ENCODE measurements at places on chromosomes 7 and 10. TPM values are rescaled to one million over a fixed set of nuclear protein-coding genes. Genes with fewer than 3 reads are reported as not detected.

BAIAP2L1 gene
- total RNA-seq: 37.5 TPM

SFRP4 gene
- 0.24 TPM for total RNA-seq

MYO1G gene
- total RNA-seq: 0.48 TPM

NKX2-3 gene
- total RNA-seq: not detected

CTAGE4 gene
- total RNA-seq: 23.3 TPM

FEZF1 gene
- 20.0 TPM for total RNA-seq

ARHGEF35 gene
- total RNA-seq: 39.2 TPM

CFAP46 gene
- 3.3 TPM for total RNA-seq

RNF32 gene
- total RNA-seq: 1.3 TPM

LRRC18 gene
- not detected for total RNA-seq

DNTT gene
- total RNA-seq: not detected

- H3K36me3 ChIP-seq: peaks cover 18% of the 10 kb centered on the region
- no peak overlapping the region for H3K4me3 ChIP-seq
- H3K4me1 ChIP-seq: no peaks in the 10 kb centered on the region
- H3K27ac ChIP-seq: no peak overlapping the region
- no peak for DNase-seq
Observed at GRCh38 chr10:31574577-31574976, 255.6 kb downstream of the ZEB1 start.

DNA sequence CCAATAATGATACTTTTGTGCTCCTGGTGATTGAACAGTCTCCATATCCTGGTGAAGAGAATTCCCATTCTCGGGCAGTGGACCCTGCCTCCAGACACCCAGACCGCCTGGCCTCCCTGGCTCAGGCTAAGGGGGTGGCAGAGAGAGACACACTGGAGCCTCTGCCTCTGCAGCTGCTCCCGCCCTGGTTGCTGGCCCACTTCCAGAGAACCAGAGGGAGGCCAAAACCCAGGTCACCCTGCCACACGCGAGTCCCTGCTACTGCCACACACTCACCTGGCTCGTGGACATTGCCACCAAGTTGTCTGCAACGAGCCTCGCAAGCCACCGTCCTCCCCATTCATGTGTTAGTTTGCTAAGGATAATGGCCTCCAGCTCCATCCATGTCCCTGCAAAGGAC, 221.8 kb downstream of the HPSE2 start:
- no peaks in the 10 kb centered on the region for H3K27me3 ChIP-seq
- no peak overlapping the region for H3K27ac ChIP-seq
- DNase-seq: no peak
- no peak overlapping the region for H3K4me3 ChIP-seq
- H3K4me1 ChIP-seq: peaks cover 12% of the 10 kb centered on the region

- peak overlapping the region; percentile 83 for H3K27ac ChIP-seq
- no peaks in the 10 kb centered on the region for H3K27me3 ChIP-seq
- H3K4me3 ChIP-seq: peak overlapping the region; percentile 93
- DNase-seq: no peak
- peaks cover 36% of the 10 kb centered on the region for H3K4me1 ChIP-seq
Observed at GRCh38 chr10:102450124-102450373, 1.3 kb downstream of the C10orf95 start.

GRCh38 chr7:51014811-51015210, 232.1 kb upstream of the GRB10 start:
- no peak overlapping the region for H3K4me3 ChIP-seq
- no peak for DNase-seq
- H3K27ac ChIP-seq: no peak overlapping the region

GRCh38 chr10:17348501-17349349, 105.7 kb downstream of the ST8SIA6 start:
- no peaks in the 10 kb centered on the region for H3K36me3 ChIP-seq
- H3K4me3 ChIP-seq: no peak overlapping the region
- H3K27ac ChIP-seq: no peak overlapping the region
- H3K27me3 ChIP-seq: no peaks in the 10 kb centered on the region
- no peak for DNase-seq

GRCh38 chr7:107972941-107973376, 30.0 kb downstream of the LAMB1 start:
- no peaks in the 10 kb centered on the region for H3K27me3 ChIP-seq
- no peak overlapping the region for H3K27ac ChIP-seq
- H3K36me3 ChIP-seq: peaks cover 58% of the 10 kb centered on the region
- H3K4me3 ChIP-seq: no peak overlapping the region

- peaks cover 22% of the 10 kb centered on the region for H3K36me3 ChIP-seq
- H3K27me3 ChIP-seq: no peaks in the 10 kb centered on the region
- no peak overlapping the region for H3K4me3 ChIP-seq
Observed at GRCh38 chr7:141676618-141677017, 25.3 kb downstream of the DENND11 start.

DNA sequence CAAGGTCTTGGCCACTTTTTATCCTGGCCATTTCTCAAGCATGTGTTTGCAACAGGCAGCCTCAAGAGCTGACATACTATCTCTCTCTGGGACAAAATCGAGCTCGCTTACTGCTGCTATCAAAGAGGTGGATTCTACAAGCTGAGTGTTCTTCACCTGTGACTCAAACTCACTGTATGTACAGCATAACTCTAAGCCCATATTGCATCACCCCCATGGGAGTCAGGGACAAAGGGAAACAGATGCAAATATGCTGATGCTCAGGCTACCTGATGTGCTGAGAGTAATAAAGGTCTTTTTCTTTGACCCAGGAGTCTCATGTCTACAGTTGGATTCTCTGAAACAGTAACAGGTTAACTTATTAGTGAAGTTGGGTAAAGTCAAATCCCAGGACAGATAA, 45.2 kb downstream of the PCLO start:
- no peak overlapping the region for H3K4me3 ChIP-seq
- H3K36me3 ChIP-seq: peaks cover 13% of the 10 kb centered on the region
- H3K4me1 ChIP-seq: peaks cover 22% of the 10 kb centered on the region
- peak overlapping the region; percentile 81 for H3K27ac ChIP-seq
- DNase-seq: no peak

DNA sequence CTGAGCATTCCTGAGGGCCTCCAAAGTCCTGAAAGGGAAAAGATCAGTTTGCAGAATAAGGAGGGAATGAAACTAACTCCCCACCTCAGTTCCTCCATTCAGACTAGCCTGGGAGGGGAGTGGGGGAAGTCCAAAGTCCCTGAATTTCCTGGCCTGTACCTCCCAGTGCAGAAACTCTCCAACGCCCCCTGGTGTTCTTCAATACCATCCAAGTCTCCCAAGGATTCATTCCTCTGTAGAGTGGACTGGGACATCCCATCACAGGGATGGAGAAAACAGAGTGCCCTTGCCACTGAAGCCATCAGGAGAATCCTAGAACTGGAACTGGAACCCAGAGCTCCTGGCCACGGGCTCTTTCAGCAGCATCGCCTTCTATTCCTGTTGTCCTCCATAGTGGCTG, 1.6 kb upstream of the COL13A1 start:
- H3K27me3 ChIP-seq: peaks cover 74% of the 10 kb centered on the region
- no peak overlapping the region for H3K27ac ChIP-seq
- DNase-seq: peak; percentile 72

DNA sequence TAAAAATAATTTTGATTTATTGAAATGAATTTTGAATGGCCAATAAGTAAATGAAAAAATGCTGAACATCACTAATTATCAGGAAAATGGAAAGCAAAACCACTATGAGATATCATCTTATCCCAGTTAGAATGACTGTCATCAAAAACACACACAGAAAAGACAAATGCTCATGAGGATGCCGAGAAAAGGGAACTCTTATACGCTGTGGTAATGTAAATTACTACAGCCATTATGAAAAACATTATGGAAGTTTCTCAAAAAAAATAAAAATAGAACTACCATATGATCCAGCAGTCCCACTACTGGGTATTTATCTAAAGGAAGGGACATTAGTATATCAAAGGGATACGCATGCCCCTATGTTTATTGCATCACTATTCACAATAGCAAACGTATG, 15.8 kb downstream of the SCIN start:
- H3K27me3 ChIP-seq: no peaks in the 10 kb centered on the region
- H3K4me3 ChIP-seq: no peak overlapping the region
- H3K4me1 ChIP-seq: no peaks in the 10 kb centered on the region
- H3K36me3 ChIP-seq: no peaks in the 10 kb centered on the region

GRCh38 chr7:142890874-142891485, 5.4 kb upstream of the TRPV6 start:
- H3K27me3 ChIP-seq: no peaks in the 10 kb centered on the region
- H3K4me3 ChIP-seq: no peak overlapping the region
- H3K36me3 ChIP-seq: no peaks in the 10 kb centered on the region
- DNase-seq: no peak

DNA sequence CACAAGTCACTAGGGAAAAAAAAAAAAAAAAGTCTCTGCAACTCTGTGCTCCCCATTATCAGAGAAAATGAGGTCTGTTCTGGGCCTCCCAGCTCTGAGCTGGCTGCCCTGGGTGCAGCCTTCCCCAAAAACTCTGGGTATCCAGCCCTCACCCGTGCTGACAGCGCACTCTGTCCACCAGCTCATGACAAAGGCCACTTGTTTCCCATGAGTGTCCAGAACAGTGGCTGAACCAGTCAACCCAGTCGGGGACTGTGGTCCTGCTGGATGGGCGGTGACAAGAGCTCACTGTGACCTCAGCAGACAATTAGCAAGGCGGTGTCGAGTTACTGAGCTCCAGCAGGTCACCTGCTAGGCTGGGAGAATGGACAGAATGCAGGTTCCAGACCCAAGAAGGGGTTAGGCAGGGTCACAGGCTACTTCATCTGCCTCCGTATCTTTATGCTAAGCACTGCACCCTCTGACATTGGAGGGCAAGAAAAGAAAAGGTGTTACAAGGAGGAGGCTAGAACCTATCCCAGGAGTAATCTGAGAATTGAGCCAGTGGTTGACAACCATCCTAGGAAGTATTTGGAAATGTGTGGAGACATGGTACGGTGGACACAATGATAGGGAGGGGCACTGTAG, 37.2 kb downstream of the DLG5 start:
- no peaks in the 10 kb centered on the region for H3K36me3 ChIP-seq
- H3K27ac ChIP-seq: peak overlapping the region; percentile 97
- H3K27me3 ChIP-seq: no peaks in the 10 kb centered on the region
- H3K4me3 ChIP-seq: peak overlapping the region; percentile 46
- peak; percentile 69 for DNase-seq
- peaks cover 93% of the 10 kb centered on the region for H3K4me1 ChIP-seq

DNA sequence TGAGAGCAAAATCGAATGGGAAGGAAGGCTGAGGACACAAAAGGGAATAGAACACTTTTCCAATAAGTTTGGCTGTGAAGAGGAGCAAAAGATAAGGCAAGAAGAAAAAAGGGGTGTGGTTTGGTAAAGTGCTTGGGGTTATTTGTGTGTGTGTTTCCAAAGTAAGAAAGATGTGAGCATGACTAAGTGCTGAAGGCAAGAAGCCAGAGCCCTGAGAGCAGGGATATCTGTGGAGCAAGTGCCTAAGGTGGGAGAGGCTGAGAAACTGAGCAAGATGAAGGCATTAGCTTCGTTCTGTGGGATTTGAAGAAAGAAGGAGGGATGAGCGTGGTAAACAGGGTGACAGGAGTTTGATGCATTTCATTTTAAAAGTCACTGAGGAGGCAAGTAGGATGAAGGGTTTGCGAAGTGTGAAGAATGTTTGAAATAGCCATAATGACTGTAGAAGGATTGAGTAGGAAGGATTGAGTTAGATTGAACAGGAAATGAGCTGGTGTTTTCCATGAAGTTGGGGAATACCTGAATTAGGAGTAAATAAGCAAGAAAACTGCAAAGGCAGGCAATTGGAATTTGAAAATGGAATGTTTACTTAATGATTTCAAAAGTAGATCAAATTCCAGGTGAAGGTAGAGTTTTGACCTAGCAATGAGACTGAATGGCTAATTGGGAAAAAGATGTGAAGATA, 19.9 kb upstream of the SP4 start:
- no peak overlapping the region for H3K27ac ChIP-seq
- H3K27me3 ChIP-seq: no peaks in the 10 kb centered on the region
- H3K36me3 ChIP-seq: 0 out of 2 replicates have a peak, but pooled peaks cover 3% of the 10 kb centered on the region
- no peak for DNase-seq
- H3K4me1 ChIP-seq: peaks cover 9% of the 10 kb centered on the region
- H3K4me3 ChIP-seq: no peak overlapping the region

- no peaks in the 10 kb centered on the region for H3K27me3 ChIP-seq
- H3K4me3 ChIP-seq: peak overlapping the region; percentile 84
- peak overlapping the region; percentile 97 for H3K27ac ChIP-seq
- no peaks in the 10 kb centered on the region for H3K36me3 ChIP-seq
- H3K4me1 ChIP-seq: peaks cover 35% of the 10 kb centered on the region
Observed at GRCh38 chr7:98399890-98400541, 874 bp downstream of the BAIAP2L1 start.

GRCh38 chr7:35705932-35706461, 11.1 kb upstream of the HERPUD2 start:
- H3K4me1 ChIP-seq: peaks cover 6% of the 10 kb centered on the region
- H3K36me3 ChIP-seq: no peaks in the 10 kb centered on the region
- no peaks in the 10 kb centered on the region for H3K27me3 ChIP-seq
- no peak for DNase-seq
- no peak overlapping the region for H3K27ac ChIP-seq

GRCh38 chr10:30873411-30873810, 158.3 kb downstream of the ZNF438 start:
- no peak overlapping the region for H3K4me3 ChIP-seq
- DNase-seq: no peak
- H3K4me1 ChIP-seq: peaks cover 8% of the 10 kb centered on the region
- H3K27ac ChIP-seq: no peak overlapping the region
